ENCODE measurements at places on chromosomes 7 and 10. TPM values are rescaled to one million over a fixed set of nuclear protein-coding genes. Genes with fewer than 3 reads are reported as not detected.

DNA sequence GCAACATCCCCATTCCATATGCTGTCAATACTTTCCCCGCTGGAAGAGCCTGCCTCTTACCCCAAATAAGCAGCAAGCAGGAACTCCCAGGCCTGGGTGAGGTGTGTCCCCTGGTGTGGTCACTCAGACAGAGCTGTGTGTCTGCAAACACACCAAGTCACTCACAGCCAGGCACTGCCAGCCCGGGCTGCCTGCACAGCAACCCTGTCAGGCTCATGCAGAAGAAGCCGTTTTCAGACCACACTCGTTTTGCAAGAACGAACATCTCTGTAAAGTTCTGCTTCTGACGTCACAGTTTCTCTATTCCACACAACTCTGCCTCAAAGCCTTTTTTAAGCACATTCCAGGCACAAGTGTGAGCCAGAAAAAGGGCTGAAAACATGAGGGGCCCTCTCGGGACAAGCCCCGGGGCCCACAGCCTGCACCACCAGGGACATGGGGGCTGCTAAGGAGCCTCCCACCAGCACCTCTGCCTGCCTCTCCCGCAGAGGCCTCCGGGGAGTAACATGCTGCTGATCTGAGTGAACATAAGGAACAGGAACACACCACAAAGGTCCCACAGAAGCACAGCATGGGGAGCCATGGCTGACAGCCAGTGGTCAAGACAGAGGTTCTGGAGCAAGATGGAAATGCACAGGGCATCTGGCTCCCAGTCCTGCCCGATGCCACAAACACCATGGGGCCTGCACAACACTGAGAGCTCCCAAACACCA lies 11.4 kb downstream of the PTPRN2 start:
- no peak overlapping the region for H3K4me3 ChIP-seq
- no peak overlapping the region for H3K27ac ChIP-seq
- DNase-seq = no peak
- H3K27me3 ChIP-seq = no peaks in the 10 kb centered on the region
- H3K4me1 ChIP-seq = no peaks in the 10 kb centered on the region

DNA sequence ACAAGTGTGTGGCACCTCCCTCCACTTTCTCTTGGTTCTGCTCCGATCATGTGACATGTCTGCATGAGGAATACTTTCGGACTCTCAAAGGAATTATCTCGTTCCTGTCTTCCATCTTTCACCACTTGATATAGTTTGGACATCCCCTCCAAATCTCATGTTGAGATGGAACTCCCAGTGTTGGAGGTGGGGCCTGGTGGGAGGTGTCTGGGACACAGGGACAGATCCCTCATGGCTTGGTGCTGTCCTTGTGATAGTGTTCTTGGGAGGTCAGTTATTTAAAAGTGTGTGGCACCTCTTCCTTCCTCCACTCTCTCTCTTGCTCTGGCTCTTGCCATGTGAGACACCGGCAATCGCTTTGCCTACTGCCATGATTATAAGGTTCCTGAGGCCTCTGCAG lies 166.4 kb downstream of the GFRA1 start:
- no peak overlapping the region for H3K27ac ChIP-seq
- no peak overlapping the region for H3K4me3 ChIP-seq
- peaks cover 2% of the 10 kb centered on the region for H3K36me3 ChIP-seq

DNA sequence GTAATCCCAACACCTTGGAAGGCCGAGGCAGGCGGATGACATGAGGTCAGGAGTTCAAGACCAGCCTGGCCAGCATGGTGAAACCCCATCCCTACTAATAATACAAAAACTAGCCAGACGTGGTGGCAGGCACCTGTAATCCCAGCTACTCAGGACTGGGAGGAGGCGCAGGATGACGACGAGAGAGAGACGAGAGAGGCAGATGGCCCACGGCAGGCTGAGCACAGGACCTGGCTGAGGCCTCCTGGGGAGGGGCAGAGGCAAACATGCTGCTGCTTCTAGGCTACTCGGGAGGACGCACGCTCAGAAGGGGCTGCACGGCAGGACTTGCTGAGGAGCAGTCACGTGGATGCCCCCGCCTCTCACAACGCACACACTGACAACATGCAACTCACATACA lies 22.4 kb downstream of the DIP2C start:
- H3K4me3 ChIP-seq = no peak overlapping the region
- H3K4me1 ChIP-seq = peaks cover 12% of the 10 kb centered on the region
- no peaks in the 10 kb centered on the region for H3K36me3 ChIP-seq

DNA sequence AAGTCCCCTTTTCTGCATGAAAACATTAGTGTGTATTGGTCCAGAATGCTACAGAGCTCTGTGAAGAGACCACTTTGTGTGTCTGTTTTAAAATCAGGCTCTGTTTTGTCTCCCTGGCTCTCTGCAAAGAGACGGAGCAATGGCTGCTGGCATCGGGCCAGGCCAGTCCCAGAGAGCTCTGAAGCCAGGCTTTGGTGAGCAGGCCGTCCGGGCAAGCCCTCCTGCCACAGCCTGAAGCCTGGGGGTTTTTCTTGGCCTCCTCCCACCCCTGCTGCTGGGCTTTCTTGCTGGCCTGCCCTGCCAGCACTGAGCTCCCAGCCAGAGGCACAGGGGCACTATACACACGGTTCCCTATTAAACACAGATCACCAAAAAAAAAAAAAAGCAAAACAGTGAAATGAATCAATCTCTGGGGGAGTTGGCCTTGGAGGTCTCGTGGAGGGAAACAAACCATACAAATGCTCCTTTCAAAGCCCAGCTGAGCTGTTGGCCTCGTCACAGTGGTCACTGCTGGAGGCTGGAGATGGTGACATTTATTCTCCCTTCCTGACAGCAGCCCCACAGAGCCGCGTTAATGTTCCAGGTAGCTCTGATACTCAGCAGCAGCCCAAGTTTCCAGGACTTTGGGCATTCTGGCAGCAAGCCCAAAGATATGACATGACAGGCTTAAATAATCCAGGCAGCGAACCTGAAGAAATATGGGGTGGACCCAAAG lies 237.2 kb downstream of the TCF7L2 start:
- DNase-seq = no peak
- peaks cover 12% of the 10 kb centered on the region for H3K4me1 ChIP-seq
- peak overlapping the region; percentile 45 for H3K27ac ChIP-seq
- no peaks in the 10 kb centered on the region for H3K36me3 ChIP-seq
- no peak overlapping the region for H3K4me3 ChIP-seq

DNA sequence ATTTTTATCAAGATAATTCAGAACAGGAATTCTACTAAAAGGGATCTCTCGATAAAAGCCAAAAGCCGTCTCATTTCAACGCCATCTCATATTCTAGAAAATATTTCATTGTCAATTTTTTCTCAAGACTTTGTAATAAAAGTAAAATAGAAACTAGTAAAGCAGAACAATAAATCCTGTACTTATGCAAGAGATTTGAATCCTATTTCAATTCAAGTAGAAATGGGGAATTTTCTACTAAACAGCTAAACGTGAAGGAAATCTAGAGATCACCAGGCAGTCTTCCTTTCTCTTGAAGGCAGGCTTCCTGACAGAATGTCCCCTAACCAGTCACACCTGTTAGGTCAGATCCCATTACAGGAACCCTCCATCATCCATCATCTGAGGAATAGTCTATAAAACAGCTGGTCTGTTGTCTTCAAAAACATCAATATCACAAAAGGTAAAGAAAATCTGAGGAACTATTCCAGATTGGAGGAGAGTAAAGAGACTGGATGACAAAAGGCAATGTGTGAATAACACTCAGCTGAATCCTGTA lies 23.7 kb downstream of the USP6NL start:
- no peak overlapping the region for H3K27ac ChIP-seq
- no peak overlapping the region for H3K4me3 ChIP-seq
- peaks cover 5% of the 10 kb centered on the region for H3K36me3 ChIP-seq

GRCh38 chr7:82223580-82223979 lies 220.0 kb downstream of the CACNA2D1 start:
- no peak overlapping the region for H3K27ac ChIP-seq
- H3K27me3 ChIP-seq = no peaks in the 10 kb centered on the region
- H3K36me3 ChIP-seq = no peaks in the 10 kb centered on the region
- no peak for DNase-seq

- H3K36me3 ChIP-seq = no peaks in the 10 kb centered on the region
- H3K27ac ChIP-seq = no peak overlapping the region
- no peaks in the 10 kb centered on the region for H3K27me3 ChIP-seq
- no peak overlapping the region for H3K4me3 ChIP-seq
- DNase-seq = no peak
These were observed 47.7 kb downstream of the ZNF277 start for GRCh38 chr7:112254156-112254555.

DNA sequence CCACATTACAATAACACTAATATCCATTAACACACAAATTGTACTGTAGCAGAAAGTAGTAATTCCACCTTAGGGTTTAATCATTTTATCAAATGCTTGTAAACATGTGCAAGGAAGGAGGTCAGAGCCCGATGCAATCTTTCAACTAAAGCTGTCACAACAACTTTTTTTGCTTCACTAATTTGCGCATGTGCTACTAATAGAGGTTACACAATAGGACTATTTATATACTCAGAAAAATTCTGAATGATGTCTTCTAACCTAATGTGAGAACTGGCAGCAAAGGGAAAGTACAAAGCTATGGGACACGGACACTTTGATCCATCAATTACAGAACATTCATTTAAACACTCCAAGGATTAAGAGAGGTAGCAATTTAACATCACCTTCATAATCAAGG lies 244.4 kb downstream of the CHCHD3 start:
- H3K4me3 ChIP-seq = no peak overlapping the region
- H3K27ac ChIP-seq = no peak overlapping the region
- no peak for DNase-seq
- H3K36me3 ChIP-seq = peaks cover 16% of the 10 kb centered on the region
- no peaks in the 10 kb centered on the region for H3K27me3 ChIP-seq

DNA sequence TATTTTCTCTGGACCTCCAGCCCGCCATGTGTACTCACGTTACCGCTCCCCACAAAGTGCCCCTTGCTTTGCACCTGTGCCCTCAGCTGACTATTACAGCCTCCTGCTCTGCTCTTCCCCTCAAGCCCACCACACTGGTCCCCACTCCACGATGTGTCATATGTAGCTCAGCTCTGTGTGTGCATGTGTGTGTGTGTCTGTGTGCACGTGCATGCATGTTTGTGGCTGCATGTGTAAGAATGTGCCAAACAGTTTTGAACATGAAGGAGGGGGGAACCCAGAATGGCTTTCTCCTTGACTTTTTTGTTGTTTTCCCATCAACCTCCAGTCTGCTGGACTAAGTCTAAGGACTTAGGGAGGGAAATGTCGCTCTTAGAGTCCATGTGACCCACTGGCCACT lies 54.8 kb upstream of the BTRC start:
- H3K36me3 ChIP-seq = no peaks in the 10 kb centered on the region
- no peak overlapping the region for H3K4me3 ChIP-seq
- H3K27me3 ChIP-seq = peaks cover 75% of the 10 kb centered on the region
- H3K27ac ChIP-seq = no peak overlapping the region
- DNase-seq = no peak

- no peaks in the 10 kb centered on the region for H3K4me1 ChIP-seq
- DNase-seq = no peak
- peaks cover 40% of the 10 kb centered on the region for H3K27me3 ChIP-seq
- H3K4me3 ChIP-seq = no peak overlapping the region
- no peak overlapping the region for H3K27ac ChIP-seq
These were observed 108.5 kb downstream of the CFTR start for GRCh38 chr7:117588352-117588794.

DNA sequence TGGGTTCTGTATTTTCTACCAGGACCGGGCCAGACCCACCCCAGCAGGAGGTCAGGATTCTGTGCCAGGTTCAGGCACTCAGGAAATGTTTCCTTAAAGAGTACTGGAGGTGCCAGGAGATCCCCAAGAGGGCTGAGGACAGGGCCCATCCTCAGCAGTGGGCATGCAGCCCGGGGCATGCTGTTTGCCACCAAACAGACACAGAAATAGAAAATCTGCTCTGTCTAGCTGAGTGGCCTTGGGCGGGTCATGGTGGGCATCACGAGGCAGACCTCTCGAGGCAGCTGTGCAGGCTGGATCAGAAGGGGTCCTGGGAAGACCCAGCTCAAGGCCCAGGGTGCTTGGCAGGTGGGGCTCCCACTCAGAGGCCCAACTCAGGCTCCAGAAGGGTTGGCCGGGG lies 105.0 kb downstream of the FAM53B start:
- H3K4me3 ChIP-seq = no peak overlapping the region
- H3K4me1 ChIP-seq = peaks cover 12% of the 10 kb centered on the region
- no peaks in the 10 kb centered on the region for H3K27me3 ChIP-seq
- no peak overlapping the region for H3K27ac ChIP-seq
- DNase-seq = no peak
- no peaks in the 10 kb centered on the region for H3K36me3 ChIP-seq

DNA sequence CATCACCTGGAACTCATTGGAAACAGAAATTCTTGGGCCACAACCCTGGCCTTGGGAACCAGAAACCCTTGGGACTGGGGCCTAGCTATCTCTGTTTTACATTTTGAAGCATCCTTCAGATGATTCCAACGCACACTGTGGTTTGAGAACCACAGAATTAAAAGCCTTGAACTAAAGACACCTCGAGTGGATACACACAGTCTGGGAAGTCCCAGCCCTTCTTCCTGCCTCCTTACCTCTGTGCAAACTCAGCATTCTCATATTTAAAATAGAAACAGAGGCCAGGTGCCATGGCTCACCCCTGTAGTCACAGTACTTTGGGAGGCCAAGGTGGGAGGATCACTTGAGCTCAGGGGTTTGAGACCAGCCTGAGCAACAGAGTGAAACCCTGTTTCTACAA lies 12.9 kb downstream of the NPFFR1 start:
- no peak for DNase-seq
- H3K36me3 ChIP-seq = no peaks in the 10 kb centered on the region
- no peak overlapping the region for H3K4me3 ChIP-seq
- peaks cover 16% of the 10 kb centered on the region for H3K4me1 ChIP-seq
- no peak overlapping the region for H3K27ac ChIP-seq

DNA sequence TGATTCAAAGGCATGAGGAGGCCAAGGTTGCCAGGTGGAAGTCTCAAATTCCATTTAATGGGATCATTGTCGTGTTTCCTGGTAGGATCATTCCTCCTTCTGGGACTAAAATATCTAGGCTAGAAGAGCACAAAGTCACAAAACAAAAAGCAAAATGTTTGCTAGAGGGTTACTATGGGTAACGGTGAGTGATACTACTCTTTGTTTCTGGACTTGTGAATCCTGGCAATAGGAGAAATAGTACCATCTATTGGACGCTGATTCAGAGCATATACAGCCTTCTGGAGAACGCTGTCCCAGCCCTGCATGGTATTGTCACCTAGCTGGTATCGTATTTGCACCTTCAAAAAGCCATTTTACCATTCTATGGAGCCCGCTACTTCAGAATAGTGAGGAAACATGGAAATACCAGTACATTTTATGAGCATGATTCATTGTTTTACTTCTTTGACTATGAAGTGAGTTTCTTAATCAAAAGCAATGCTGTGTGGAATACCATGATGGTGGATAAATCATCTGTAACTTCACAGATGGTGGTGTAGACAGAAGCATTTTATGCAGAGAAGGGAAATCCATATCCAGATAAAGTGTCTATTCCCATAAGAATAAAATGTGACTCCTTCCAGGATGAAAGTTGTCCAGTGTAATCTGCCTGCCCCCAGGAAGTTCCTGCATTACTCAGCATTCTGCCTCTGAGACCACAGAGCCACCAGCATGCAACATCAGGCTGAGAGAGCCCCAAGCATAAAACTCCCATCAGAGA lies 361.0 kb downstream of the ETV1 start:
- H3K27me3 ChIP-seq = no peaks in the 10 kb centered on the region
- H3K36me3 ChIP-seq = no peaks in the 10 kb centered on the region
- no peak overlapping the region for H3K27ac ChIP-seq
- H3K4me3 ChIP-seq = no peak overlapping the region

Gene PAX4
- total RNA-seq = not detected

Gene SLC26A3
- not detected for total RNA-seq

Gene C10orf105
- total RNA-seq = not detected

Gene CXCL12
- 169 TPM for total RNA-seq

Measured in osteocyte (in vitro differentiated cells).